K562 (cell line): ENCODE measurements at places on chromosomes 6 and 20. TPM values are rescaled to one million over a fixed set of nuclear protein-coding genes. Genes with fewer than 3 reads are reported as not detected.

Gene HS3ST5
- not detected in 2 replicates for total RNA-seq

GRCh38 chr6:134422426-134423231, 104.7 kb upstream of the SGK1 start:
- no peak overlapping the region for H3K4me3 ChIP-seq
- H3K4me1 ChIP-seq = no peaks in the 10 kb centered on the region; the same call in 1 of the 3 replicates
- DNase-seq = no peak
- no peaks in the 10 kb centered on the region for H3K27me3 ChIP-seq
- H3K27ac ChIP-seq = no peak overlapping the region

DNA sequence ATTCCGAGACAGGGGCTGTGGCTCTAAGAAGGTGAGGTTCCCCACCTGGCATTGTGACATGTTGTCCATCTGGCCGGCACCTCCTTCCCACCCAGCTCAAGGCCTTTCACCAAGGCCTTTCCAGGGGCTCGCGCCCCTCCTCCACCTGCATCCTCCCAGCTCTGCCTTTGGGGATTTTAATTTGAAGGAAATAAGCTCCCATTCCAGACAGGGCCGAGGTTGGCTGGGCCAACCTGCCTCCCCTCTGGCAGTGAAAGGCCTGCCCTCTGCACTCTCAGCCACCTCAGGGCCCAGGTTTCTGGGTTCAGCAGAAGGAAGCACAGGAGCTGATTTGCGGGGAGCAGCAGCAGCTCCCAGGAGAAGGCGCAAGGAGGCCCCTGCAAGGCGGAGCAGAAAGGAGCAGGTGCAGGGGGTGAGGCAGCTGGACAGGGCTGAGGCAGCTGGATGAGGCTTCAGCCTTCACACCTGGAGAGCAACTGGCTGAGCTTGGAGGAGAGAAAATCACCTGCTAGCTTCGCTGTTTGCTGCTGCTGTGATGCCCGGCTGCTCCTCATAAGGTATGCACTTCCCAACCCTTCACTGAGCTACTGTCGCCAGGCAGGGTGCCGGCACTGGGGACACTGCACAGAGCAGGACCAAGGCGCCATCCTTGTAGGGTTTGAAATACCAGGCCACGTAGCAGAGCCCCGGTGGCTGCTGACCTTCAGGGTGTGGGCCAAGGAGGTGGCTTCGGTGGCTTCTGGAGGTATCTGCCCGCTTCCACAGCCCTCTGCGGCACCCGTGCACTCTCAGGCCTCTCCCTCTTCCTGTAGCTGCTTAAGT, 147.0 kb downstream of the SYNDIG1 start:
- no peak overlapping the region for H3K27ac ChIP-seq
- H3K36me3 ChIP-seq = no peaks in the 10 kb centered on the region
- H3K4me1 ChIP-seq = no peaks in the 10 kb centered on the region
- no peak for DNase-seq
- no peaks in the 10 kb centered on the region for H3K27me3 ChIP-seq

DNA sequence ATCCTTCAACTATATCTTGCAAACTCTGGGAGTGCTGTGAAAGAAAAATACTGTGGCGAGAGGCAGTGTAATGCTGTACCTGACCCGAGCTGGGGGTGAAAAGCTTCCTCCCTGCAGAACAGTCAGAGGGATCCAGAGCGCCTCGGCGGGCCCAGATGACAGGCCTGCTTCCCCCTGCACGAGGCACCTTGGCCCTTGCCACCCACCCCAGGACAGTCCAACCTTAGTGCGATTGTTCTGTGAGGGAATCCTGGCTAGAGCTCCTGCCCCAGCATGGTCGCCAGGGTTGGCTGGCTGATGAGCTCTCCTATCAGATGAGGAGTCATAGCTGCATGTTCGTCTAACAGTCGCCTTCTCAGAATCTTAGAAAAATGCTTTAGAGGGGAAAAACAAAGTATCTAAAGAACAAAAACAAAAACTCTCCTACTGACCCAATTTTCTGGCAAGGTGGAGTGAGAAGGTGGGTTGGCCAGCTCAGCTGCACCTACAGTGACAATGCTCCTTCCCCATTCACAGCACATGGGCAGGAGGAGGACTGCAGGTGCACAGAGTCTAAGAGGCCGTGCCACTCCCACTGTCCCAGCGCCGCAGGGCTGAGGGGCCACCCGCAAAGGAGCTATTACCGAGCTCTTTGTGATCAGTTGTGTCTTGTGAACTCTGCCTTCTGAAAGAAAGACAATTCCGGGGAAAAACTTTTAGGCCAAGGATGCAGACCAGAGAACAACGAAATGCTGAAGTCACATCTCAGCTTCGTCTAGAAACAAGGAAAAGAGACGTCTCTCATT, 28.6 kb upstream of the GPR6 start:
- H3K27ac ChIP-seq = no peak overlapping the region
- no peaks in the 10 kb centered on the region for H3K4me1 ChIP-seq
- no peaks in the 10 kb centered on the region; the same call in 1 of the 3 replicates for H3K27me3 ChIP-seq

DNA sequence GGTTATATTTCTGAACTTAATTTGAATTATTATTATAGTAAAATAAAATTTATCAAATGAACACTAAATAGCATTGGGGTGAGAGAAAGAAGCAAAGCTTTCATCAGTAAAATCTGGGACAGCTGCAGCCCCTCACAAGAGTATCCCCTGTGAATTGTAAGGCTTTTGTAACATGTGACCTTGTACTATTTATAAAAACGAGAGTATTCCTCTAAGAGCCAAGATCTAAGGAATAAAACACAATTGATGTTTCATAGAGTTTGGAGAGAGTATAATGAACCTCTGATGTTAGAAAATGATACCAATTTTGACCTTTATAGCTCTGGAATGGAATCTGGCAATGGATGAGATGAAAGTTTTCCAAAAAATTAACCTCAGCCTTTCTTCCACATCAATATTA, 617.2 kb upstream of the ID4 start:
- no peaks in the 10 kb centered on the region for H3K27me3 ChIP-seq
- no peak overlapping the region for H3K27ac ChIP-seq
- H3K4me1 ChIP-seq = no peaks in the 10 kb centered on the region
- DNase-seq = no peak
- H3K4me3 ChIP-seq = no peak overlapping the region

- H3K36me3 ChIP-seq = no peaks in the 10 kb centered on the region
- no peak overlapping the region for H3K27ac ChIP-seq
- H3K4me1 ChIP-seq = no peaks in the 10 kb centered on the region
- no peak overlapping the region for H3K4me3 ChIP-seq
- H3K27me3 ChIP-seq = no peaks in the 10 kb centered on the region
Measured at GRCh38 chr20:10987651-10988383, 314.0 kb upstream of the JAG1 start.
